ENCODE measurements at places on chromosomes 3 and 15. TPM values are rescaled to one million over a fixed set of nuclear protein-coding genes. Genes with fewer than 3 reads are reported as not detected.

ATP13A4 gene
- not detected for total RNA-seq

BRPF1 gene
- total RNA-seq = 22.2 TPM

BMF gene
- total RNA-seq = 8.7 TPM

RAMAC gene
- total RNA-seq = 22.3 TPM

KBTBD13 gene
- not detected for total RNA-seq

COL6A6 gene
- not detected for total RNA-seq

GOLGA8N gene
- total RNA-seq = 2.8 TPM

TTLL13 gene
- not detected for total RNA-seq

BLOC1S6 gene
- 80.0 TPM for total RNA-seq

PSMD2 gene
- total RNA-seq = 623 TPM

AP3B2 gene
- 0.40 TPM for total RNA-seq

FBXW12 gene
- not detected for total RNA-seq

CA12 gene
- total RNA-seq = 5.2 TPM

DZIP1L gene
- 18.9 TPM for total RNA-seq

IL5RA gene
- total RNA-seq = not detected

TNFSF10 gene
- total RNA-seq = not detected

SAMMSON gene
- total RNA-seq = not detected

ADIPOQ gene
- not detected for total RNA-seq

SPINT1 gene
- total RNA-seq = not detected

CFAP20DC gene
- 8.2 TPM for total RNA-seq

RPL39L gene
- total RNA-seq = 23.9 TPM

NPAP1 gene
- total RNA-seq = not detected

SLC27A2 gene
- not detected for total RNA-seq

DCBLD2 gene
- total RNA-seq = 628 TPM

PRRT3 gene
- 2.5 TPM for total RNA-seq

PROS1 gene
- 75.9 TPM for total RNA-seq

LEKR1 gene
- 1.5 TPM for total RNA-seq

GRM7 gene
- not detected for total RNA-seq

GOLGA8A gene
- 27.3 TPM for total RNA-seq

CHST2 gene
- 30.3 TPM for total RNA-seq

C3orf85 gene
- not detected for total RNA-seq

CSPG4 gene
- total RNA-seq = 16.4 TPM

KIF7 gene
- total RNA-seq = 14.1 TPM

TMEM41A gene
- total RNA-seq = 9.2 TPM

PSTPIP1 gene
- not detected for total RNA-seq

FGD5 gene
- not detected for total RNA-seq

LNP1 gene
- 6.4 TPM for total RNA-seq

CCDC9B gene
- 9.8 TPM for total RNA-seq

FAM227B gene
- 8.0 TPM for total RNA-seq

TEX55 gene
- not detected for total RNA-seq

NR1I2 gene
- not detected for total RNA-seq

STRIT1 gene
- total RNA-seq = not detected

CCR1 gene
- 0.19 TPM for total RNA-seq

CCR8 gene
- total RNA-seq = not detected

CLDN1 gene
- not detected for total RNA-seq

FBXO40 gene
- not detected for total RNA-seq

CASR gene
- not detected for total RNA-seq

GRM2 gene
- 0.06 TPM for total RNA-seq

FSIP1 gene
- total RNA-seq = 0.38 TPM

PLXNB1 gene
- 23.4 TPM for total RNA-seq

RLBP1 gene
- total RNA-seq = not detected

PLOD2 gene
- total RNA-seq = 197 TPM

IGSF10 gene
- 0.32 TPM for total RNA-seq
